Ecto neural progenitor cell (in vitro differentiated cells): ENCODE measurements at places on chromosomes 6 and 20.
A peak's percentile ranks its signal among the peaks of the same experiment; 100 is the strongest.

DNA sequence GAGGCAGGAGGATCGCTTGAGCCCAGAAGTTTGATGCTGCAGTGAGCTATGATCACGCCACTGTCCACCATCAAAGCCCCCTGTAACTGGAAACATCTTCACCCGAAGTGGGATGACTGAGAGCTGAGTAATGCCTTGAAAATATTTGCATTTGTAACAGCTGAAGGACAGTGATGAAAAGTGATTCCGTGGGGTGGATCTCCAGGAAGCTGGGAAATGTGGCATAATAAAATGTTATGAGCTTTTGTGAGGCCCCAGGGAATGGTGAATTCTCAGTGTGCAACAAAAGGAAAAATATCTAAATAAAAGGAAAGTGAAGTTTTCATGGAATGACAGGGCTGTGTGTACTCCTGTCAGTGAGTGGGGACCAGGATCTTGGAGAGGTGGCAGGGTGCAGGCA, 92.0 kb downstream of the JAG1 start:
- DNase-seq = no peak

DNA sequence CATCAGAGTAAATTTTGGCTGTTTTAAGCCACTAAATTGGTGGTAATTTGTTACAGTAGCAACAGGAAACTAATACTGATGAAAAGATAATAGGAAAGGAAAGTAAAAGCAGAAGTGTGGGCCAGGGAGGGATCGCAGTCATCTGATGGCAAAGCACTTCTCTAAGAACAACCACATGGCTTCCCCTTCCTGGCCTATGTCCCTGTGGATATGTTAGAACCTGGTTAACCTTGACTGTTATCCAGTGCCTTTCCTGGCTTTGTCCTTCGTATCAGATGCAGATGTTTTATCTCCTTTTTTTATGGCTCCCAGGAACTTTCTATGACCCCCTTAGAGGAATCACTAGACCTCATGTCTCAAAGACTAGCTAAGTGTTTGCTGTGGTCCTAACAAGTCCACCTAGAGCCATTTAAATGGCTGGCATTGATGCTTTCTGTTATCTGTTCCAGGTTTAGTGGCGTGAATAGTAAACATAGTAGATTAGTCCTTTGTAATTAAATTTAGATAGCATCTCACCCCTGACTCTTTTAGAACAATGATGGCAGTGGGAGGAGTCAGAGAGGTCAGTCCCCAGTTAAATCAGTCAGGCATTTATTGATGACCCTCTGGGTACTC, 79.2 kb upstream of the PHACTR2 start:
- DNase-seq = no peak

DNA sequence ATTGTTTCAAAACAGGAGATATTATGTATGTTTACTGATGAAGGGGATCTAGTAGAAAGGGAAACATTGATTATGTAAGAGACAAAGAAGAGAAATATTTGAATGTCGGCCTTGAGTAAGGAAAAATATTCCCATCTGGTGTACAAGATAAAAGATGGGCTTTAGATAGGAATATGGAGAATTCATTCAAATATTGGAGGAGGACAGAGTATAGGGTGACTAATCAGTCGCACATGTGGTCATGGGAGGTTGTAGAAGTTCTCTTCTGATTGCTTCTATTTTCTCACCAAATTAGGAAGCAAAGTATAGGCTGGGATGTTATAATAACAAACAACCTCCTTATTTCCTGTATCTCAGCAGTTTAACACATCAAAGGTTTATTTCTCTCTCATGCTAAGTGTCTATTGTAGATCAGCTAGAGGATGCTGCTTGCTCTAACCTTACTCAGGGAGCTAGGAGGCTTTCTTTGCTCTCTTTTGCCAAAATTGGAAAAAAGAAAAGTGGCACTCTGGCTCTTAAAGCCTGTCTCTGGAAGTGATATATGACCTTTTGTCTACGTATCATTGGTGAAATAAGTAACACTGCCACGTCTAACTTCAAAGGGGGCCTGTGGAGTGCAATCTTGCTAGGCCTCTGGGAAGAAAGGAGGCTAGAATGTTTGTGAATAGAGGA, 1.2 kb upstream of the HDDC2 start:
- no peak for DNase-seq

GRCh38 chr6:52994839-52995088, 320 bp downstream of the GSTA4 start:
- DNase-seq = peak; percentile 82

- DNase-seq = peak; percentile 79
Observed at GRCh38 chr20:59006864-59007664, at the start of gene CTSZ. Gene CTSZ (minus strand): TSS chr20:59007254. CDS start chr20:59007128, 126 bp downstream.

GRCh38 chr6:114064862-114065261, 93.9 kb upstream of the HDAC2 start:
- no peak for DNase-seq

DNA sequence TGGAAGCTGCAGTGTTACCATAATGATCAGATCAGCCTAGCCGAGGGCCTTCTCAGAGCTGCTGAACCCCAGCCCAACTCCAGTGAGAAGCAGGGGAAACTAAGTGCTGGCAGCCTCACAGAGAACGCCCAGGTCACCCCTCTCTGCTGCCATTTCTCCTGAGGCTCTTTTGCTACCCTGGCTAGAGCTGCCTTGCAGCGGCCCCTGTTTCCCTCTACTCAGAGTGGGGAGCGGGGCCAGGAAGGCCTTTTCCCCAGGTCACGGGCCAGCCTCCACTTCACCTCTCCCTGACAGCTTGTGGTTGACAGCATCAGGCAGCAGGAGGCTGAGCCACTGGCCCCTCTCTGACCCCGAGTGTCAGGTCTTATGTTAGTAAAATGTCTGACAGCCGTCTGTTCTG, 22.7 kb downstream of the ACTR5 start:
- DNase-seq = no peak

- DNase-seq = no peak
Observed at GRCh38 chr6:138289739-138290138, 71.4 kb upstream of the PBOV1 start.

GRCh38 chr20:41169791-41170351, 32.5 kb downstream of the PLCG1 start:
- no peak for DNase-seq

DNA sequence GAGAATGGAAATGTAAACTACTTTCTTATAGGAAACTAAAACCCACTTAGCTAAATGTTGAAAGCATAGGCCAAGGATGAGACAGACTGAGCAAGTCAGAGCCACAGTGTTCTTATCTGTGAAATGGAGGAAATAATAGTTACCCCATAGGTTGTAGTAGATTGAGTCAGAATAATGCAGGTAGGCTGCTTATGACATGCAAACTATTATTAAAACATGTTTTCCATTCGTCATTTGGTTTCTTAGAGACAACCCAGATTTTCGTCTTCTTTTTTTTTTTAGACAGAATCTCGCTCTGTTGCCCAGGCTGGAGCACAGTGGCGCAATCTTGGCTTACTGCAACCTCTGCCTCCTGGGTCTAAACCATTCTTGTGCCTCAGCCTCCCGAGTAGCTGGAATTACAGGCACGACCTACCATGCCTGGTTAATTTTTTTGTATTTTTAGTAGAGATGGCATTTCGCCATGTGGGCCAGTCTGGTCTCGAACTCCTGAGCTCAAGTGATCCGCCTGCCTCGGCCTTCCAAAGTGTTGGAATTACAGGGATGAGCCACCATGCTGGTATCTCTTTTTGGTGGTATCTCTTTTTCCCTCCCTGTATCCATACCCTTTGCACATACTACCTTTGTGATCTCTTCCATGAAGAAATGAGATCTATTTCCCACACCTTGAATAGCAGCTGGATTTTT, 196.5 kb upstream of the ZNF217 start:
- DNase-seq = no peak

GRCh38 chr20:18541741-18542140, 25.5 kb upstream of the SMIM26 start:
- no peak for DNase-seq

GRCh38 chr6:25652007-25652515, at the start of gene SCGN:
Gene SCGN (plus strand): TSS chr6:25652215. CDS start chr6:25652404, 189 bp downstream.
- peak; percentile 86 for DNase-seq

DNA sequence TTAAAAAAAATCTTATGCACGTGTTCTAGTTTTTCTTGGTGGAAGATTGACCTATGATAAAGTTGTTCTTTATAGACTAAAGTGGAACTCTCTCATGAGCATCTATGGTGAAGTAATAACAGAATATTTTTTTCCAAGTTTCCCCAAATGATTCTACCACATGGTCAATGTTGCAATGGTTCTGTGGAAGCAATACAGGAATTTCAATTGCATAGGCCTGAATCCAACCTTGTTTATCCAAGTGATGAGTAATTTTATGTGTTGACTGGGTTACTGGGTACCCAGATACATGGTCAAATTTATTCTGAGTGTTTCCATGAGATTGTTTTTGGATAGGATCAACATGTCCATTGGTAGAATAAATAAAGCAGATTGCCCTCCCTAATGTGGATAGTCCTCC, 581.5 kb downstream of the MMUT start:
- DNase-seq = no peak

- no peak for DNase-seq
Observed at GRCh38 chr6:85261271-85261670, 188.6 kb upstream of the NT5E start.

DNA sequence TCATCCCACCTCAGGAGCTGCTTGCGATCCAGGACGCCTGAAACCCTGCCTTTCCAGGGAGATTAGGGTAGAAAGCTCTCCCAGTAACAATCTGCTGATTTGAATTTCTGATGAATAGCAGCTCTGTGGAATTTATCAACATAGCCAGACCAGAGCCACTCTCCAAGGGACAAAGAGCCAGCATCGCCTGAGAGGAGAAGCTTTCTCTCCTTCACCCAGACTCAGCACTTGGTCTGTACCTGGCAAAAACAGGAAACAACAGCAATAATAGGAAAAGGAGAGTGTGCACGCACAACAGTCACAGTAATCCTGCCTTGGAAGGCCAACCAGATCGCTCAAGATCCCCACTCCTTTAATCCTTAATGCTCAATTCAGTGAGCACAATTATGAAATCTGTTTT, 22.3 kb upstream of the ROS1 start:
- no peak for DNase-seq

DNA sequence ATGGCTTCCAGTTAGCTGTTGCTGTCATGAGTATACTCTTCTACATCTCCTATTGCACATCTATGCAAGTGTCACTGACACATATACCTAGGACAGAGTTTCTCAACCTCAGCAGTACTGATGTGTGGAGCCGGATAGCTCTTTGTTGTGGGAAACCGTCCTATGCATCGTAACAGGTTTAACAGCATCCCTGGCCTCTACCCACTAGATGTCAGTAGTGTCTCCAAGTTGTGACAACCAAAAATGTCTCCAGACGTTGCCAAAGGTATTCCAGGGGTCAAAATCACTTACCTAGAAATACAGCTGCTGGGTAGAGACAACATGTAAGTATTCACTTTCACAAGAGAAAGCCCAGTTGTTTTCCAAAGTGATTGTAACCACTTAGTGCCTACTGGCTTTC, 637.6 kb downstream of the RNF144B start:
- no peak for DNase-seq

DNA sequence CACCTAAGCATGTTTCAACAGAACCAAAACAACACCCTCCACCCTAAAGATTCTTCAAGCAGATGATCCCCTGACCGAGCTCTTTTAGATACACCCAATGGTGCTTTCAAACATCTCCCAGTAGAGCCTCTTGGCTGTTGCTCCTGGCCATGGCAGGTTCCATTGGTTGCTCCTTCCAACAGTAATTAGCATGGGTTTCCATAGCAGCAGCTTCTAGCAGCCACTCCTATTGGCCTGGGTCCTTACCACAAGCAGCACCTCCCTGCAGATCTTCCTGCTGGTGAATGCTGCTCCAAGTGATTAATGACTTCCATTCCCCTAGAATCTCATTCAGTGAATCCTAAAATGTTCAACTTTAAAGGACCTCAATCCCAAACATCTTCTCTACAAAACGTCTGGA, 13.9 kb downstream of the CCN2 start:
- DNase-seq = no peak

- peak; percentile 69 for DNase-seq
Observed at GRCh38 chr6:52881996-52882841, 27.3 kb downstream of the GSTA3 start.

GRCh38 chr6:89267918-89268317, 47.2 kb downstream of the GABRR2 start:
- DNase-seq = no peak

- DNase-seq = peak; percentile 30
Observed at GRCh38 chr20:24959591-24960301, 10.7 kb downstream of the CST7 start.

GRCh38 chr20:10590950-10591671, 82.7 kb downstream of the JAG1 start:
- DNase-seq = no peak

GRCh38 chr6:90496258-90497016, 90.4 kb downstream of the MAP3K7 start:
- DNase-seq = no peak

- DNase-seq = no peak
Observed at GRCh38 chr20:558117-558516, 14.5 kb upstream of the CSNK2A1 start.

- DNase-seq = no peak
Observed at GRCh38 chr20:16095226-16095625, 478.0 kb downstream of the KIF16B start.

DNA sequence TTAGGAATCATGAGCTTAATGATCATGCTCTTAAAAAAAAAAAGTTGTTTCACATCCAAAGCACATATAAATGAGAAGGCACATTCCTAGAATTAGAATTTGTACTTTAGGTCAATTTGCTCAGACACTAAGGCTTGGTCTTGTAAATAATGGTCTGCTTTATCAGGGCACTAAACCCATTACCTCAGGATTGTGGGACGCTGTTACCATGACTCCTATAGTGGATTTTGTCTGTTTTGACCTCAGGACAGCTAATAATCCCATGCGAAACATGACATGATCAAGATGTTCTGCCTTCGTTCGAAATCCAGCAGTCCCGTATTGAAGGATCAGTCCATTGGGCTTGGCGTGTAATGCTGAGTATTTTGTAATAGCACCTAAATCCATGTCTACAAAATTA, 2.4 kb downstream of the PGM3 start:
- DNase-seq = no peak

- no peak for DNase-seq
Observed at GRCh38 chr6:159996626-159997497, 28.0 kb downstream of the IGF2R start.

- no peak for DNase-seq
Observed at GRCh38 chr20:48706116-48706656, 121.6 kb downstream of the PREX1 start.

DNA sequence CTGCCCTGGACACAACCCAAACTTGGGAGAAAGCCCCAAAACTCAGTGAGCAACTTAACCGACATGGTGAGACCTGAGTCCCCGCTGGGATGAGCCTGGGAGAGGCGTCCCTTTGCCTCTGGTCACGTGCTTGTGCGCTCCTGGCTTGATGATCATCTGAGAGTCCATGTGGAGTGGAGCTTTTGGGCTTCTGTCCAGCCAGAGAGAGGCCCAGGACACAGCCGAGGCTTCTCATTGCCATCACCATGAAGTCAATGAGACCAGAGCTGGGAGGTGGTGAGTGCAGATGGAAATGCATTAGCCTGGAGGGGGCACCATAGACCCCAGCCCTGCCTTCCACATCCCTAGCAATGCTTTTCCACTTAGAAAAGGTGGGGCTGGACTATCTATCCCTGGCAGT, 250.0 kb downstream of the SLC24A3 start:
- DNase-seq = no peak

- no peak for DNase-seq
Observed at GRCh38 chr6:27825025-27825793, 87.0 kb downstream of the OR2B2 start.
